Hypothalamus (tissue), 51 donors: ENCODE measurements at places on chromosomes 6 and 20.

- DNase-seq, result no peak
These were observed 12.4 kb downstream of the DAAM2 start for GRCh38 chr6:39804466-39805065.

DNA sequence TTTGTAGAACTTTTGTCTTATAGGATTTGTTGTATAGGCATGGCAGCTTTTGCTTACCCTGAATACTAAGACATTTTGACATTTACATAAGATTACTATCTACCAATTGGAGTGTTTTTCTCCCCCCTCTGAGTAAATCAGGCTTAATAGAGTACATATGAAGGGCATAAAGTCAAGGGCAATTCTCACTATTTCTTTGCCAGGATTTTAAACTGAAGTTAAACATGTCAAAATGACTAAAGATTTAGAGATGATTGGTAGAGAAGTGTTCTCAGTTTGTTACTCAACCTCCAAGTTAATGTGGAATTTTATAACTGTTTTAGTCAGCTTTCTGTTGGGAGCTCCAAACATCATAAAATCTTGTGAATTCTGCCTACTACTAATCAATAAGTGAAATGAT, 157.8 kb downstream of the CDKAL1 start:
- no peak for DNase-seq

- DNase-seq, result no peak
These were observed 71.1 kb upstream of the BLCAP start for GRCh38 chr20:37598575-37599342.

DNA sequence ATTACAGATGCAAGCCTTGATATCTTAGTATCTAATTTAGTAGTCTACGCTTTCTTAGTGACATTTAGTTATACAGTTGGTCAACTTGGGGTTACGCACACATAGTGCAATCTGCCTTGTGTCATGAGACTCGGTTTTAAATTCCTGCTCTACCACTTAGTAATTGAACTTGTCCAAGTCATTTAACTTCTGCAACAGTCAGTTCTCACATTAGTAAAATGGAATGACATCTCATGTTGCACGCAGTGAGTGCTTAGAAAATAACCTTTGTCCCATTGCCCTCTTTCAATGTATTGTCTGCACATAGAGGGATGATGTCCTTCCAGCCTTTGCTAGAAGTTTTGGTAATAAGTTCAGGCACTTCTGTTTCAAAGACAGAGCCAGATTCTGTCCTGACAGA, 48.6 kb downstream of the TMEM170B start:
- no peak for DNase-seq

- peak; percentile 40 for DNase-seq
These were observed 16.9 kb upstream of the RFPL4B start for GRCh38 chr6:112330071-112330878.

DNA sequence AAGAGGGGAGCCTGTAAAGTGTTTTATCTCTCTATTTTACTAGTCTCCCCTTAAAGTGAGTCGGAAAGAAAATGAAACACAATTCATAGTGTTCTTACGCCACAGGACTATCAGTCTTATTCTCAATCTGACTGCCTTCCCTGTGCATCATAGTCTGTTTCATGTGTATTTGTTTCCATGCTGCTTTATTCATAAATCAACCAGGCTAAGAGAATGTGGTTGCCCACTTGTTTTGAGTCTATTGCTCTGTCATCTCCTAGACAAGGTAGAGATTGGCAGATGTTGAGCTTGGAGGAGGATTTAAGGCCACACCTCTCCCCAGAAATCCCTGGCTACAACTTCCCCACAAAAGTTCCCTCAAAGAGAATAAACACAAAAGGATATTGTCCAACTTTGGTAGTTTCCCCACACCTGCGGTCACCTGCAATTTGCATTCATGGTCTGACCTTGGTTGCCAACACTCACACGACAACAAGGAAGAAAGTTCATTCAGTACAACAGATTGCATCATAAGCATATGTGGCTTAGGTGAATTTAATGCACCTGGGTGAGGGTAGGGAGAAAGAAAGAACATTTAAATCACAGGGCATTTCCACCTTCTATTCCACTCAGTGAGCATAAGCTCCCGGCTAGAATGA, 167.1 kb upstream of the FBXL4 start:
- no peak for DNase-seq

DNA sequence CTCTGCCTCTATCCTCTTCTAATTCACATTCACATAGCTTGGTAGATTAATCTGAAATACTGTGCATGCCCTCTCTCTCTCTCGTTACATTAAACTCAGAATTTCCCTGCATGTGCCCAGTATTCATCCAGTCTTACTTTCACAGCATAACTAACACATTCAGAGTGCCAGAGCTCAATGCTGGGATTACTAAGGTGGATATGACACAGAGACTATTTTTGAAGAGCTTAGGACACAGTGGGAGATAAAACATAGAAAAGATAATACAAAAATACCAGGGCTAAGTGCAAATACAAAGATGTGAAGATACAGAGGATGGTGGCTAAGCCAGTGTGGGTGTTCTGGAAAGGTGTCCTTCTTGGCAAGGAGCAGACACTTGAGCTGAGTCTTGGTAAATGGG, 6.3 kb downstream of the SYNE1 start:
- DNase-seq, result no peak

DNA sequence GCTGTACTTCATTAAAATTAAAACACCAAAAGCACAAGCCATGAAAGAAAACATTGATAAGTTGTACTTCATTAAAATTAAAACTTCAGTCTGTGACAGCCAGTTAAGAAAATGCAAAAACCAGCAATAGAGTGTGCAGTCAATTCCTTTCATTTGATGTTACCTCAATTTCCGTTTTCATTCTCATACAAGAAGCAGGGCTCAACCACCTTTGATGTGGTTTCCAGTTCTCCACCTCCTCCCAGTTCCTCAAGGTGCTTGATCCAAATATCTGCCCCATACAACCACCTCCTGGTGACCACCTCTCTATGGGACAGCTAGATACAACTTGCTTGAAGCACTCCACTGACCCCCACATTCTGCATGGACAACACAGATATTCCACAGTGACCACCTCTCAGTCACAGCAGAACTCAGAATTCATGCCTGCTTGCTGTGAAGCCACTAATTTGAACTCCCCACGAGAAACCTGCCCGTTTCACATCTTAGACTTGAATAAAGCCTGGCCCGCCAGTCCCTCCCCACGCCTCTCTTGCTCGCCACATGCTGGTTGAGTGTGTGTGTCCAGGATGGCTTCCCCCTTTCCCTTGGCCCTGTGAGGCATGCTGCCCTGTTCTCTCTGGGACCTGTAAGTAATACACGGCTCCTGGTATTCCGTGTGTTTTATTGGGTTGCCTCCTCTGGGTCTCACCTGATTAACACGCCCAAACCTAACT, 66.1 kb downstream of the FAM50B start:
- no peak for DNase-seq

DNA sequence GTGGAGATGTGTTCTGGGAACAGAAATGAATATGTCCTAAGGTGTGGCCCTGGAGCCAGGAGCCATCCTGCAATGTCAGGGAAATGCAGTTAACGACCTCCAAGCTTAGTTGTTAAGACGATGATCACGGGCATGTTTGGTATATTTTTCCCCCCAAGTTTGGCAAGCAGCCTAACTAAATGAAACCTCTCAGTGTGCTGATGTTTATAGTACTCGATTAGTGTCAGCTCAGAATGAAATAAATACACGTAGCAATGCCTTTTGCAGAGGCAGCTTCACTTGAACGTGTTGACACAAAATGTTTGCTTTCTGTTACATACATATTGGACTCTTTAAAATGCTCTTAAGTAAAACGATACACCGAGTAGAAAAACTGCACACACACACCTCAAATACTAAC, 76.2 kb upstream of the OLIG3 start:
- no peak for DNase-seq

- peak; percentile 56 for DNase-seq
These were observed at the start of gene GINS1 for GRCh38 chr20:25407311-25408169. GINS1 (plus strand) TSS chr20:25407673; CDS start chr20:25407821, 148 bp downstream.

GRCh38 chr6:111551521-111552231, 54.0 kb downstream of the TRAF3IP2 start:
- no peak for DNase-seq

DNA sequence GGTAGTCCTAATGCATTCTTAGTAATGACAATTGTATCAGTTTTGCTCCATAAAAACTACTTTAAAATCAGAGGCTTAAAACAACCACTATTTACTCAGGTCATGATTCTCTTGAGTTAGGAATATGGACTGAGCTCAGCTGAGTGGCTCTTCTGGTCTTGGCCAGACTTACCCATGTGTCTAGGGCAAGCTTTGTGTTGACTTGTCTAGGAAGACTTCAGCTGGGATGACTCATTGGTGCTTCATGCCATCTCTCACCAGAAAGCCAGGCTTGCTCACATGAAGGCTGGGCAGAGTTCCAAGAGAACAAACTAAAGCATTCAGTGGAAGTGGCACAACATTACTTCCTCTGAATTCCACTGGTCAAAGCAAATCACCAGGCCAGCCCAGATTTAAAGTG, 155.3 kb downstream of the DHX35 start:
- DNase-seq, result no peak

DNA sequence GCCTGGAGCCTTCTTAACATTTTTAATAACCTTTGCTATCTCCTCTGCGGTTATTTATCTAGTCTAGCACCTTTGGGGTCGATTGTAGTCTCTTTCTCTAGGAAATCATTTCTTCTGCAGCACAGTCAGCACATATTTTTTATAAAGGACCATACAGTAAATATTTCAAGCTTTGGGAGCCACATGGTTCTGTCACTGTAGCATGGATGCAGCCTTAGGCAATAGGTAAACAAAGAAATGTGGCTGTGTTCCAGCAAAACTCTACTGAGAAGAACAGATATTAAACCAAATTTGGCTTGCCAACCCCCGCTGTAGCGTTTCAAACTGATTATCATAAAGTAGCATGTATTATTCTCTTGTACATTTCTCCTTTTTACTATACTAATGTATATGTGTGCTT, 95.7 kb downstream of the SLC23A2 start:
- no peak for DNase-seq

- DNase-seq, result no peak
These were observed 219.2 kb upstream of the GMDS start for GRCh38 chr6:2464641-2465040.

DNA sequence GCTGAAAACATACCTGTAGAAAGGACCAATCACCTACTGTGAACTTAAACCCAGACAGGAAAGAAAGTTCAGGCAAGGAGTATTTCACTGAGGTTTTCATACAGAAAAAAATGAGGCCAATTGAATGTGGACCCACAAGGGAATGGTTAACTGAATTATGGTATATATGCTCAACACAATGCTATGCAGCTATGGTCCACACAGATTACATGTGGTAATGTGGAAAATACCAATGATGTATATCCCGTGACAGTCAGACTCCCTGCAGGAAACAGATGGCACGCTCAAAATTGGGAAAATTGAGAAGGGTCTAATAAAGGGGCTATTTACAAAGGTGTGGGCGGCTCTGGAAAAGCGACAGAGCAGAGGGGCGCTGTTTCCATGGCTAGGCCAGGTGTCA, 47.1 kb upstream of the PIM1 start:
- no peak for DNase-seq

- DNase-seq, result no peak
These were observed 18.0 kb downstream of the ELOVL2 start for GRCh38 chr6:11025921-11026635.

DNA sequence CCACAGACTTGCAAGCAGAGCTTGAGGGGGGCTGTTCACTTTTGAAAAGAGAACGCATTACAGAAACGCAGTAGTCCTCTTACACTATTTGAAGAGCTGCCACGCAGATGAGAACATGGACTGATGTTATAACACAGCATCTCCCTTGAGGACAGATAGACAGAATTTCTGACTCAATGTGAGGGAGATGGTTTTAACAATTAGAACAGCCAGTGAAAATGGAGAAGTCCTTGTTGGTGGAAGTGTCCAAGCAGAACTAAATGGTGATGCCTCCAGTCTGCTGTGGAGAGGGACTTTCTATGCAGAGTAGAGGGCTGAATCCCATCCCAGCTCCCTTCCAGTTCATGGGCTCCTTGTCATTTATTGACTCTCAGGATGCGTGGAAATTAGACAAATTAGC, 100.0 kb downstream of the RREB1 start:
- no peak for DNase-seq

GRCh38 chr6:162868397-162868796, 140.6 kb downstream of the PACRG start:
- no peak for DNase-seq

DNA sequence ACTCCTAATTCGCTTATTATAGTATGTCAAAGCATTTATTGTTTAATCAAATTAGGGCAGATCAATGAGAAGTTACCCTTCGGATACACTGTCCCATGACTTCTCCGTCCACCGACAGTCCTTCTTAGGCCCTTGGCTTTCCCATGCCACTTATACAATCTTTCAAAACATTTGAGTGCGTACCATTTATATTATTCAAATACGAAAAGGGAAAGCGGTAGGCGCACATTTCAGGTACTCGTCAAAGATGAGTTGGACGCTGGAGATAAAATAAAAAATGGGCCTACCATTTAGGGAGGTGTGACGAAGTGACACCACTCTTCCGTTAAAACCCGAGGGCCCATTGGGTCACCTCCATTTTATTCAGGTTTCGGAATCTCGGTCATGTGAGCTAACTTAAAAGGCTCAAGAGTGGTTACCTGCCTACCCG, 542 bp upstream of the AFG1L start:
- no peak for DNase-seq

DNA sequence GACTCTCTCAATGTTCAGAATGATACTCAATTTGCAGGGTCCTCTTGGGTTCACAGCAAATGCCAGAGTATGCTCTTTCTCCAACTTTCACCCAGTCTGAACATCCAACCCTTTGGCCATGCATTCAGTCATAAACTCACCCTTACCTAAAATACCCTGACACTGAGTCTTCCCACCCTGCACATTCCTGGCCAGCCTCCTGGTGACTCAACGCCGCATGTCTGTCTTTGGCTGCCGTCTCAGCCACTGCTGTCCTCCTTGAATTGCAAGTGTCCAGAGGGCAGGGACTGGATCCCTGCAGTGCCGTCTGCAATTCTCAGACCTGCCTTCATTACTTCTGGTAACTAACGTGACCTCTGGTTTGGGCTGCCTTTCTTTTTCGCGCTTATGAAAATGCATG, 593.4 kb downstream of the QKI start:
- DNase-seq, result no peak

GRCh38 chr6:79396625-79397024, 140.6 kb downstream of the LCA5 start:
- no peak for DNase-seq

GRCh38 chr6:168374051-168374502, 54.5 kb upstream of the DACT2 start:
- DNase-seq, result no peak

DNA sequence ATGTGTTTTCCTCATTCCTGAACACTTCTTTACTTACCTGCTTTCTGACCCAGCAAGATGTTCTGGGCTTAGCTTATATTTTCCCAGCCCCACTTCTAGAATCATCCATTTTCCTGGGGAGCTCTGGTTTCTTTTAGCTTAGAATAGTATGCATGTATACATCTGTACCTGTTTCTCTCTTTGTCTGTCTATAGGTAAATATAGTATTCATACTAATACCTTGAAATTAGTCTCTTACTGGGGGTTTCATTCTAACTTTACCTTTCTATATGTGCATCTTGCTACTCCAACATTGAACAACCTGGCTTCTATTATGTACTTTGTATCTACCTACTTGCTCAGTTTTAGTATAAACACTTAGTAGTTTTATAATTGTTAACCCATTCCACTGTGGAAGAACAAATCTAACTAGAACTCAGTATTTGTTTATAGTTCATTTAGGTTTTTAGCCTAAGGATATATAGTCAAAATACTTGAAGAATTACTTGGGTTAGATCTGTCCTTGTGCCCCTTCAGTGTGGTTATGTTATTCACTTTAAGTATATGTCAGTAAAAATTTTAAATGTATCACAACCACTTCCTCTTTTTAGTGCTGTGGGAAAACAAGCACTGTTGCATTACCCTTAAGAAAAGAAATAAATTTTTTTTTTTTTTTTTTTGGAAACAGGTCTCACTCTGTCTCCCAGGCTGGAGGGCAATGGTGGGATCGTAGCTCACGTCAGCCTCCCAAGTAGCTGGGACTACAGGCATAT, 54.0 kb downstream of the ASXL1 start:
- DNase-seq, result no peak
